Endodermal cell (in vitro differentiated cells): ENCODE measurements at places on chromosomes 4 and X. TPM values are rescaled to one million over a fixed set of nuclear protein-coding genes. Genes with fewer than 3 reads are reported as not detected.

- peak; percentile 57 for DNase-seq
- no peak overlapping the region for H3K4me3 ChIP-seq
- H3K36me3 ChIP-seq, result no peaks in the 10 kb centered on the region
These were observed 237.1 kb upstream of the NUDT6 start for GRCh38 chr4:123159479-123159878.

GRCh38 chrX:153726286-153727122 lies 1.8 kb downstream of the ABCD1 start:
- peak; percentile 92 for DNase-seq
- H3K4me3 ChIP-seq, result no peak overlapping the region
- H3K27ac ChIP-seq, result peak overlapping the region; percentile 92
- H3K27me3 ChIP-seq, result no peaks in the 10 kb centered on the region
- peaks cover 8% of the 10 kb centered on the region for H3K4me1 ChIP-seq

DNA sequence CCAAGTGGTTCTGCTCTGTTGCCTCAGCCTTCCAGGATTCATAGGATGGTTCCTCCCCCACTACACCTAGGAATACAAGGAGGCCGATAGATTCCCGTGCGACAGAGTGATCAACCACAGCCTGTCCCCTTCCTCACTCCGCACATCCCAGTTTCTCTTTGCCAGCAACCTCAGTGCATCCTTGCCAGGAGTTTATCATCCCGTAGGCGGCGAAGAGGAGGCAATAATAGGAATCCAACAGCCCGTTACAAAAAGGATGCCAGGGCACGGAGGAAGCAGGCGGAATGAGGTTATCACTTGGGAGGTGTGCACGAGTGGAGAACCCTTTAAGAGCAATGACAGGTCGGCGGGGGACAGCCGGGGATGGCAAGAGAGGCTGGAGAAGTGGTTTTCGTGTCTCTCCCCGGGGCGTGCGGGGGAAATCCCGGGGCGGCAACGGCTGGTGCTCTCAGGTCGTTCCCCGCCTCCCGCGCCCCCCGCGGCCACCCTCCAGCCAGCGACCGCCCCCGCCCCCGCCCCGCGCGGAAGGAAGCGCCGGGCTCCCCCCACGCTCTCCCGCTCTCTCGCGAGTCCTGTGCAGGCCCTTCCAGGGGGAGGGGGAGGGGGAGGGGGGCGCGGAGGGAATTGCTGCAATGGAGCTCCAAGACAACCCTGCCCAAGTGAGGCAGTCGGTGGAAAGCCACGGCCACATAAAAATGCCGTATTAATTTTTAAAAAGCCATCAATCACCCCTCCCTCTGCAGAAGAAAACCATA lies 1.6 kb downstream of the PPP3CA start:
- H3K27ac ChIP-seq, result no peak overlapping the region
- DNase-seq, result peak; percentile 75
- peaks cover 18% of the 10 kb centered on the region for H3K27me3 ChIP-seq

- DNase-seq, result no peak
- H3K27me3 ChIP-seq, result no peaks in the 10 kb centered on the region
- no peak overlapping the region for H3K27ac ChIP-seq
- H3K36me3 ChIP-seq, result no peaks in the 10 kb centered on the region
These were observed 24.5 kb downstream of the DAPP1 start for GRCh38 chr4:99841129-99841528.

DNA sequence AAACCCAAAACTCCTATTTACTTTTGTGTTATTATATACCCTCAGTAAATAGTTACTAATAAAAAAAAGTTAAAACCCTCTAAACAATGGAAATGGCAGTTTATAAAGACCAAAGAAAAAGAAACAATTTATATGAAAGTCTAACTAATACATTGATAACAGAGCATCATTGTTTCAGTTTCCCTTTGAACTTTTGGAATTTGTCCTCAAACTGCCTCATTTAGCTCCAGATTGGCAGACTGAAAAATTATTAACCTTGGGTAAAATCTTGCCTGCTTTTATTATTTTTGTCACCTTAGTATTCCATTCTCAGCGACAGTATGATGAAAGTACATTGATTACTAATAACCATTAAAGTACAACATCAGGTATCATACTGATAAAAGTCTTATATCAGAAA lies 124.0 kb downstream of the PDE5A start:
- H3K36me3 ChIP-seq, result peaks cover 54% of the 10 kb centered on the region
- no peaks in the 10 kb centered on the region for H3K27me3 ChIP-seq
- H3K27ac ChIP-seq, result no peak overlapping the region
- no peaks in the 10 kb centered on the region for H3K4me1 ChIP-seq

- H3K4me3 ChIP-seq, result no peak overlapping the region
- H3K36me3 ChIP-seq, result no peaks in the 10 kb centered on the region
- no peak overlapping the region for H3K27ac ChIP-seq
- no peaks in the 10 kb centered on the region for H3K4me1 ChIP-seq
These were observed 36.2 kb upstream of the PRDX4 start for GRCh38 chrX:23631136-23631535.

GRCh38 chr4:69120870-69121269 lies 24.6 kb downstream of the UGT2B7 start:
- no peaks in the 10 kb centered on the region for H3K36me3 ChIP-seq
- H3K27me3 ChIP-seq, result no peaks in the 10 kb centered on the region
- H3K4me3 ChIP-seq, result no peak overlapping the region
- no peaks in the 10 kb centered on the region for H3K4me1 ChIP-seq
- H3K27ac ChIP-seq, result no peak overlapping the region
- DNase-seq, result no peak

DNA sequence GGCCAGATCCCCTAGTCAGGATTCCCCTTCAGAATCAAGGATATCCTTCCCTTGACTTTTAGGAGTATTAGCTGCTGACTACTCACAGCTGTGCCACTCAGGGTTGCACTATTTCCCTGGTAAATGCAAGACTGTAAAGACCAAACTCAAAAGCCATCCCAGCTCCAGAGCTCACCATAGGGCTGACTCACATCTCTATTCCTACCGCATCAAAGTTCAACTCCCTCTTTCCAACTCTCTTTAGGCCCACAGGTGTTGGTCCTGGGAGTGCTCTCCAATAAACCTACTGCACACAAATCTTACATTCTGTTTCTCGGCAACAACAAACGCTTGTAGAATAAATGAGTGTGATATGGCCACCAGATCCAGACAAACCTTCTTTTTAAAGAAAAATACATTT lies 109.6 kb downstream of the PPP3CA start:
- DNase-seq, result no peak
- H3K4me1 ChIP-seq, result no peaks in the 10 kb centered on the region
- no peaks in the 10 kb centered on the region for H3K36me3 ChIP-seq
- H3K27me3 ChIP-seq, result no peaks in the 10 kb centered on the region
- no peak overlapping the region for H3K4me3 ChIP-seq

- H3K36me3 ChIP-seq, result no peaks in the 10 kb centered on the region
- peaks cover 5% of the 10 kb centered on the region for H3K27me3 ChIP-seq
- no peak for DNase-seq
- H3K4me1 ChIP-seq, result no peaks in the 10 kb centered on the region
- H3K4me3 ChIP-seq, result no peak overlapping the region
These were observed 144.7 kb downstream of the ZNF518B start for GRCh38 chr4:10312568-10312967.

Gene GABRG1
- total RNA-seq, result 0.05 to 0.17 TPM (median 0.09 TPM) in 3 replicates

Gene BTK
- total RNA-seq, result 1.6 to 2.5 TPM (median 2.3 TPM) in 3 replicates

Gene CPZ
- 23.9 to 31.9 TPM (median 25.4 TPM) in 3 replicates for total RNA-seq

Gene CYLC1
- not detected in 3 replicates for total RNA-seq

Gene SSX4
- 1.5 and 1.7 TPM in 2 replicates for total RNA-seq
